ENCODE measurements at places on chromosomes 12 and 14.

DNA sequence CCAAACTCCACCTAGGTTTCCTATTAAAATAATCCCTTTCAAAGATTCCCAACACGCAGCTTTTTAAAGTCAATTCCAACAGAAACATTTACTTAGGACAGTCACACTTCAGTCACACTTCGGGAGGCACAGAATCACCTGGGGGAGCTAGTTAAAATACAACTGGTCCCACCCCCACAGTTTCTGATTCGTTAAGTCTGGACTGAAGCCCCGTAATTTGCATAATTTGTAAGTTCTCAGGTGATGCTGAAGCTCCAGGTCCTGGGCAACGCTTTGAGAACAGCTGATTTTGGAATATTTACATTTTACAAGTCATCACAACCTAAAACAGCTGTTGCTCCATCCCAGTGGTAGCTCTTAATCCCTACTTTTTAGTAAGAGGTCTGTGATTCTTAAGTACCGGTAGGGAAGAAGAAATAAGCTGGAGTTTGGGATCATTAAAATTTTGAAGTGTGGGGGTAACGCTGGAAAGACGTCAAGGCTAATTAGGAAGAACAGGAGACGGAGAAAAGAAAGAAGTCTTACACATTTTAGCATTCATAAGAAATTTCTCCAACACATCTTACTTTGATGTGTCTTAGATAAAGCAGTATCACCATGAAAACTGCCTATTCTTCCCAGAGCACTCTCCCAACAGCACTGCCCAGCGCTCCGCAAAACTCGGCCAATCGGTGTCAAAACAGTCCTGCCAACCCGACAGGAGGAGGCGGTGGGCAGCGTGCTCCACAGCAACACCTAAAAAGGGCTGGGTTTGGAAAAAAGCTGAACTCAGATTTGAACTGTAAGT, 1.1 kb downstream of the IPO8 start:
- DNase-seq, result peak; percentile 8

GRCh38 chr12:98172801-98173200, 342.6 kb upstream of the TMPO start:
- no peak for DNase-seq

DNA sequence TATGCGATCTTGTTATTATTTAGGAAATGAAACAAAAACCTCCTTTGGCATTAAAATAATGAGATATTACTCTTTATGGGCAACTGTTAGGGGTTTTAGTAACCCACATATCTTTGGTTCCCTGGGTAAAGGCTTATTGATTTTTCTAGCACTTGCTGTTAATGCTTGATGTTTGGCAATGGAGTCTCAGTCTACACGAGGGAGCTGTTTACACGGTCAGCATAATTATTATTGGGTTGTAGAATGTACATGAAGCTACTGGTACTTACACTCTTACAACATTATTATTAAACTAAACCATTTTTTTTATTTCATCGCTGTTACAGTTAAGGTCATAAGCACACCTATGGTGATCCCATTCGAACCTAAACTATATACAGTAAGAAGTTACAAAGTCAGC, 12.1 kb downstream of the RPS29 start:
- no peak for DNase-seq

- no peak for DNase-seq
These were observed 226.6 kb upstream of the G2E3 start for GRCh38 chr14:30332374-30332773.

GRCh38 chr12:46609674-46610073, 216.1 kb downstream of the SLC38A4 start:
- no peak for DNase-seq

- DNase-seq, result no peak
These were observed 6.0 kb downstream of the SIX6 start for GRCh38 chr14:60514741-60515491.

DNA sequence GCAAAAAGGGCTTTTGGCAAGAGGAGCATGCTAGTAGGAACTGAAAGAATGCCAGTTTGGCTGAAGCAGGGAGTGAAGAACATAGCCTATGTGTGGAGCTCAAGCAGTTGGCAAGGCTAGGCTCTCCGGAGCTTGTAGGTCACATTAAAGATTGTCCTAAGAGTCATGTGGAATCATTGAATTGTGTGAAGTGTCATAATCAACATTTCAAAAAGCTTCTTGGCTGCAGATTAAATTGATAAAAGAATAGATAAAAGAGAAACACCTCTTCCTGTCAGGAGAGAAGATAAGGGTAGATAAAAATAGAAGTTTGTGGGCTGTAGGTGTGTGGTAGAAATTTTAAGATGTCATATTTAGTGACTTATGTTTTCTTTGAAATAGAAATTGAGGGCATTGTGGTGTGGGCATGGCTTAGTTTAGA, 36.1 kb downstream of the CPSF6 start:
- DNase-seq, result no peak

- DNase-seq, result no peak
These were observed 21.6 kb upstream of the CLEC4E start for GRCh38 chr12:8562310-8562709.

GRCh38 chr12:92639017-92639416, 63.8 kb upstream of the PLEKHG7 start:
- no peak for DNase-seq

DNA sequence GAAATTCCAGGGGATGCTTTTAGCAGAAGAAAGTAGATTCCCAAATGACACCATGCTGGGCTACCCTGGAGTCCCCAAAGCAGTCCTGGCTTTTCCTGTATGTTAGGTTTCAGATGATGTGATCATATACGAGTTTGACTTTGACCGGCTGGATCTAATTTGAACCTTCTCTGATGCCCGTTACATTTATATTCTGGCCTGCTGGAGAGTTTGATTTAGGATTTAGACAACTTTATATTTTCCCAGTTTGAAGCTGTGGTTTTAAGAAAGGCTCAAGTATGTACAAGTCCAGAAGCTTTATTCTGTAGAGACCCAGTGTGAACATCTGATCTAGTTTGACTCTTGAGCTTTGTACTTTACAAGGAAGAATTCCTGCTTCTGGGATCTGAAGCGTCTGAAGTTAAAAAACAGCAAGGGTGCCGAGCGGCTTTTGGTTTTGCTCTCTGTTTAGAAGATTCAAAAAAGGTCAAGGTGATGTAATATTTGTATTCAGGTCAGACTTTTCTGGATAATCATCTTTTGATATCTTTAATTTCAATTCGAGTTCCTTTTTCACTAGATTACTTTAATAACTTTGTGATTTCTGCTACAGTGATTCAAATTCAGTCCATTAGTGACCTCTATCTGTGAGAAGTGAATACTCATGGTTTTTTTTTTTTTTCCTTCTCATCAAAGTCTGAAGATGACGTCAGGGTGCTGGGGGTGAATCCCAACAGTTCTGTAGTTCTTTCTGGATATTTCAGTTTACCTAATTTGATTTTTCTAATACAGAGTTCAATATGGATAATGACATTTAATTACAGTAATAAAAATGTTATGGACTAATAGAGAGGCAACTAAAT, 6.3 kb downstream of the FLRT2 start:
- peak; percentile 24 for DNase-seq

DNA sequence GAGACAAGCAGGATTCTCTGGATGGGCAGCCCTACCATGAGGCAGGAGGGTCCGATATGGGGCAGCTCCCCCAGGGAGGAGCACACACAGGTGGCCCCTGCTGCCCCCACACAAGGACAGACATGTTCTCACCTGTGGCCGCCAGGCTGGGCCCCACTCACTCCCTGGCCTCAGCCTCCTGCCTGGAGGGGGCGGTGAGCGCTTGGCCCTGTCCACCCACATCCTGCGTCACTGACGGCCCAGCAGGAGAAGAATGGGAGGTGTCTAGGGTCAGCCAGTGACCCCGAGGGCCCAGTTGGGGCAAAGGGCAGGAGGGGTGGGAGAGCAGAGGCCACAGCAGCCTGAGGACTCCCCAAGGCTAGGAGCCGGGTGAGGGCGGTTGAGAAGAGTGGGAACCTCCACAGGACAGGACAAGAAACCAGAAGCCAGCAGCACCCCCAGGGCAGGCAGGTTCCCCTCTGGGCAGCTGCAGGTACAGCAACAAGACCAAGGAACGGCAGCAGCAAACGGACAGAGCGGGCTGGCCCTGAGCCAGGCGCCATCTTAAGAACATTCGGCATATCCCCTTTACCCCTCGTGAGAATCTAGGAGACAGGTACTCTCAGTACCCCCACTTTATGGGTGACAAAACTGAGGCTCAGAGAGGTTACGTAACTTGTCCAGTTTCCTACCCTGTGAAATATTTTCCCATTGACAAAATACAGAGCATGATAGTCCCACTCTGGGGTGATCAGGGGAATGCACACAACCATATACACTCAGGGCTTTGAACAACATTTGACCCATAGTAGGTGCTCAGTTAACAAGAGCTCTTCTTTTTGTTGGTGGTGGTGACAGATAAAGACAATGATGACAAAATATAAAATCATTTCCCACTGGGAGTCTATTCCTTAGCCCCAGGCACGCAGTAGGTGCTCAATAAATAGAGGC, 74.3 kb downstream of the NCOR2 start:
- DNase-seq, result no peak

GRCh38 chr14:104604458-104605449, at the start of gene TMEM179:
TSS of gene TMEM179 (minus strand) at chr14:104604772. CDS start at chr14:104604741, 31 bp downstream.
- DNase-seq, result no peak

Data from putamen (tissue), 1 donor.